ENCODE measurements at places on chromosomes 7 and 10. TPM values are rescaled to one million over a fixed set of nuclear protein-coding genes. Genes with fewer than 3 reads are reported as not detected.

DNA sequence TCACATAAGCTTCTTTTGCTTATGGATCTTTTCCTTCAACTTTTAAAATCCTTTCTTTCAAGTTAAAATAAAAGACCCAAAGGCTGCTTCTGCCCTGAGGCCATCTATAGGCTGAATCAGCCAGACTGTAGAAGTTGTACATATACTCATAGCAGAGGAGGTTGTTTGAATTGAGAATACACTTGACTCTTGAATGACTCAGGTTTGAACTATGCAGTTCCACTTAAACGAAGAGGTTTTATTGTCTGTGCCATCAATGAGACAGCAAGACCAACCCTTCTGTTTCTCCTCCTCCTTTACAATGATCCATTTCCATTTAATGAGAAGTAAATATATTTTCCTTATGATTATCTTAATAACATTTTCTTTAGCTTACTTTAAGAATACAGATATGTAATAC lies 5.8 kb downstream of the ZNF365 start:
- H3K27ac ChIP-seq, result no peak overlapping the region
- H3K27me3 ChIP-seq, result peaks cover 1% of the 10 kb centered on the region

The FAM25A gene
- total RNA-seq, result not detected

DNA sequence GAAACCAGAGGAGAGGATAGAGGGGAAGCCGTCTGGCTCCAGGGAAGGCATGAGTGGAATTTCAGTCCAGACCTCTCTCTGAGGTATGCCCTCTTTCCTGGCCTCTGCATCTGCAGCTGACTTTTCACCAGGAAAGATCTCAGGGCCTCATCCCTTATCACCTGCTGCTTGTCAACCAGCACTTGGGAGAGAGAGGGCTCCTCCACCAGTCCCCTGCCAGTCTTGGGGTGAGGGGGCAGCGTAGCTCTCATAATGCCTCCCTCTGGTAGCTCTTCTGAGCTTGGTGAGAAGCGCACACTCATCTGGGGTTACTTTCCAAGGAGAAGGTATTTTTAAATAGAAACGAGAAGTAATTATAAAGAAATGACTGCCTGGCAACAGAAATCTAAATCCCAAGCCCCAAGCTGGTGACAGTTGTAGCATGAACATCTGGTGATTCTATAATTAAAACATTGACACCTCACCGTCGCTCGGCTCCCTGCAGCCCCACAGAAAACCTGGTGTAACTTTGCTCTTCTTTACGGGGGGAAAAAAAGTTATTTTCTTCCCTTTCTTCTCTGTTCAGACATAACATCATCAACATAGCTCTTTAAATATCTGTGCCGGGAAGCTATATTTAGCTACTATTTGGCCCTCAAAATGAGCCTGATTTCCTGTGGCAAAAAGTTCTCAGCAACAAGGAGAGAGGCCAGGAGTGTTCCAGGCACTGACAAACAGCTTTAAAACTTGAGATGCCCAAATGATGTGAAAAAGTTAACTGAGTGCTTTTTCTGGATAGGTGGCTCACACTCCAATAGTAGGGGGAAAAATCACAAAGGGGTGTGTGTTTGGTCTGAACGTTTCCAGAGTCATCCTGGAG lies 26.9 kb downstream of the HIP1 start:
- no peak for DNase-seq
- no peaks in the 10 kb centered on the region for H3K27me3 ChIP-seq
- peaks cover 12% of the 10 kb centered on the region for H3K4me1 ChIP-seq
- no peaks in the 10 kb centered on the region for H3K36me3 ChIP-seq
- H3K4me3 ChIP-seq, result peak overlapping the region; percentile 29
- peak overlapping the region; percentile 62 for H3K27ac ChIP-seq

GRCh38 chr7:80770061-80770460 lies 131.6 kb downstream of the CD36 start:
- H3K4me3 ChIP-seq, result no peak overlapping the region
- H3K27ac ChIP-seq, result no peak overlapping the region
- H3K36me3 ChIP-seq, result no peaks in the 10 kb centered on the region
- DNase-seq, result no peak
- H3K27me3 ChIP-seq, result no peaks in the 10 kb centered on the region
- peaks cover 10% of the 10 kb centered on the region for H3K4me1 ChIP-seq
